Occipital lobe (tissue), 3 donors: ENCODE measurements at places on chromosomes 6 and 20. TPM values are rescaled to one million over a fixed set of nuclear protein-coding genes. Genes with fewer than 3 reads are reported as not detected.

- DNase-seq = no peak
Measured at GRCh38 chr6:47654255-47654654, 44.1 kb upstream of the ADGRF4 start.

GRCh38 chr6:118335325-118335816 is 212.7 kb upstream of the PLN start:
- no peak for DNase-seq

- no peak for DNase-seq
Measured at GRCh38 chr6:148932208-148932607, 185.4 kb downstream of the UST start.

DNA sequence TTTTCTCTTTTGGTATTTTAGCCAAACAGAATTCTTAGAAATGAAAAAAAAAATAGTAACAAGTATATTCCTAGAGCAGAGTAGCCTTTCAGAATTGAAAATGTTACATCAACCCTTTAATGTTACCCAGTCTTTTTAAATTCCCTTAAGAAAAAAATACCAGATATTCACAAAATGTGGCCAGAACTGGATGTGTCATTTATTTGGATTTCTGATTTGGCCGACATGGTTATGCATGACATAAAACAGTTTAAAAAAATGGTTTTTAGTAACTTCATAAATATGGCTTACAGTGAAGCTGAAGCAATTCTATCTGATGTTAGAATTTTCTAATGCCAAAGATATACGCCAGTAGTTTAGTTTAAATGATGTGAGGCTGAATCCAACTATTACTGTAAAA is 112.0 kb downstream of the ATXN1 start:
- DNase-seq = no peak

DNA sequence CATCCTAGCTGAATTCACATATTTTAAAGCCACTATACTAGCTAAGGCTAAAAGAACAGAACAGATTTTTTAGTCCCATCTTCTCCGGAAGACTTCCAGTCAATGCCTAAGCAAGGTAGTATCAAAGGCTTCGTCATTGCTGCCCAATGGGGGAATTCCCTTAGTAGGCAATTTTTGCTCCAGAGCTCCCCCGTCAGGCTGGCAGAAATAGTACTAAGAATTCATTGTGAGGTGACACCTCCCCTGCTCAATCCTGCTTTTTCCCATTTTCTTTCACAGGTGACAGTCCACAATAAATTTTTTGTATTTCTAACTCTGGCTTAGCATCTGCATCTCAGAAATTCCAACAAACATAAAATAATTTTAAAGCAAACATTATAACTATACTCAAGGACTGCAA is 52.8 kb upstream of the SRSF6 start:
- DNase-seq = no peak

DNA sequence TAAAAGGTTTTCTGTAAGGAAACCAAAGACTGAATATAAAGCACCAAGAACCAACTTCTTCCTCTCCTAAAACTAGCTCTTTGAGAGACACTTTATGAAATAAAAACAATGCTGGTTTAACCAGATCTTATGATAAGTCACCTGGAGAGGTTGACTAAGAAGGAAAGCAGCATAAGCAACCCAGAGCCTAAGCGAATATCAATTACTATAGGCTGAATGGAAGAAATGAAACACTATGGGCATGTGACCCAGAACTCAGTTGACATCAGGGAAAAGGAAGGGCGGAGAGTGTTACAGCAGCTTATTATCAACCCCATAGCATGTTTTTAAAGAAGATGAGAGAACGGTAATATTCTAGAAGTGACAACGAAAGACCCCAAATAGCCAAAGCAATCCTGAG is 94.1 kb upstream of the STMND1 start:
- DNase-seq = no peak

DNA sequence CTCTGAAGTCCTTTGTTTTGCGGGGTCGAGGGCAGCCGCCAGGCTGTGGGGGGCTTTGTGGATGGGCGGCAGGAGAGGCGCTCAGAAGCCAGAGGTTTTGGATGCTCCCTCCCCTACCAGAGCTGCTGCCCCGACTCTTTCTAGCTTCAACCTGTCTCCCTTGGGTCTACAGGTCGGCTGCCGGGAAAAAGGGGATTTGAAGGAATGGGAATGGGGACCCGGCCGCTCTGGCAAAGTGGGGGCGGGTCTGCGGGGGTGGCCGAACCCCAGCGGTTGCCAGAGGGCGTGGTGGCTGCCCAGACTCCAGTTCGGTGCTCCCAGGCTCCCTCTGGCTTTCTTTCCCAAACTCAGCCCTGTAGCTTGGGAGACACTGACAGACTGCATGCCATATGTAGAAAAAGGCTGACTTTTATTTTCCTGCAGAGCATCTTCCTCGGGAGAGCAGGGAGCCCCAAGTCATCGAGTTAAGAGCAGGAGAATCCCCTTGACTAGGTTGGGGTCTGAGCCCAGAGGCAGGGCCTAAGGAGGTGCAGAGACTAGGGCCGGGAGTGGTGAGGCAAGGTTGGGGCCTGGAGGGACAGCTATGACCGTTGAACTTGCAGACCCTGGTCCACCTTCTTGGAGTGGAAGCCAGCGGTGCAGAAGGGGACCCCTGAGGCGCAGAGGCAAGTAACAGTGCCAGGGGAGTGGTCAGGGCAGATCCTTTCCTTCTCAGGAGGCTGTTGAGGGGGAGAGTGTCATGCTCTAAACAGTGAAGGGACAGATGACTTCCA is 1.4 kb upstream of the PPP1R18 start:
- DNase-seq = no peak

- DNase-seq = no peak
Measured at GRCh38 chr6:63750400-63750799, 114.8 kb downstream of the PHF3 start.

Gene SLC12A5
- 19.2 TPM for total RNA-seq

DNA sequence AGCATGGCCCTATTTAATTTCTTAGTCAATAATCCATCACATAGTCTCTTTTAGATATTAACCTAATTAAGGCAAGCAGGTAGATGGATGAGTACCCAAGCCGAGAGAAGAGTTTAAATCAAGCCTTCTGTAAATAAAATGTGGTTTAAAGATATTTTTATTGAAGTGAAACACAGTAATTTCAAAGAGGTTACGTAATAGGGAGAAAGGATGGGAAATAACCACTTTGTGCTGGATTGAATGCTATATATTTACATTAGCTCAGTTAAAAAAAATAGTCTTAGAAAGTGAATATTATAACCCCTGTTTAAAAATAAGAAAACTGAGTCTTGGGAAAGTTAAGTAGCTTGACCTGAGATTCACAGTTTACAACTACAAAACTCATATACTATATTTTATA is 37.0 kb upstream of the FOXO3 start:
- DNase-seq = no peak

Gene CASS4
- total RNA-seq = 0.16 TPM

DNA sequence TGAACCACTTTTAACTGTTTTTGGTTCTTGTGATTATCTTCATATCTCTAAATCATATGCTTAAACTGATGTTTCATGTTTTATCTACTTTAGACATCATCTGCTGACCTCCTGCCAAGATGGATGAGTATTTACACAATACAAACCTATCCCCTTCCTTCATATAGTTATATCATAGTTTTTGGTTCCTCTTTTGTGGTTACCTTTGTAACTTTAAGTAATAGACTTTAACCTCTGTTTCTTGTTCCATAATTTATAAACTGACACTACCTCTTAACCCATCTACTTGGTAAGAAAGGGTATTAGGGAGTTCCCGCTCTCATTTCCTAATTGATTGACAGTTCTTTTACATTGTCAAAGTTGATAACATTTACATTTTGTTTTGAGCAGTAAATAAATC is 11.9 kb downstream of the PCMT1 start:
- no peak for DNase-seq

Gene MOG
- not detected for total RNA-seq

DNA sequence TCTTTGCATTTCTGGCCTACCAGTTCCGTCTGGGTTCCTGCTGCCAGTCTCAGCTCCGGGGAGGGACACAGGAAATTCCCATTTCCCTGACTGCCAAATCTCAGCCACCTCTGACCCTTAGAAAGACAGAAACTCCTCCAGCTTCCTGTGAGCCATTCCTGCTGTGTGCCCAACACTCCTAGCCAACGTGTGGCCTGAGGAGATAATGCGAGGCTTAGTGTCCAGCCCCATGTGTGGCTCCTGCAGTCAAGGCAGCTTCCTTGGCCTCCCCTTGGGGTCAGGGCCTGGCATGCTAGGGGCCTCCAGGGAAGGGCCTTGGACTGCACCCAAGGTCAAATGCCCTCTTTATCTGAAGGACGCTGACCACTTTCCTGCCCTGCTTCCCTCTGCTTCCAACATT is 45.1 kb downstream of the MAFB start:
- no peak for DNase-seq

DNA sequence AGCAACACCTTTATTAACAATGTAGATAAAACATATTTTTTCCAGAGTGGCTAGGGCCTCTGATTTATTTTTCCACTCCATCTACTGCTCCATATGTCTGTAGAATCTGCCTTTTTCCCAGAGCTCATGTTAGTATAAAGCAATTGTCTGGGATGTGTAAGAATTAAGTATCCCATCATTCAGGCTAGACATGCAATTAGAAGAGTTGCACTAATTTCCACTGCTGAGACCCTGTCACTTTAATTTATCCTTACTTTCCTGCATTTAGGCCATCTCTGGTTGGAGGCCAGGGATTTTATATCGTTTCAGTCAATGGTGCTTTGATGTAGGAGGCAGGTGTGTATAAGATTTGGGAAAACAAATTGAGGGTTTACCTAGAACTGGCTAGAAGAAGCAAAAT is 286.1 kb upstream of the POU3F2 start:
- DNase-seq = no peak

GRCh38 chr6:149857541-149857940 is 6.6 kb downstream of the LRP11 start:
- DNase-seq = no peak

Gene HCRTR2
- total RNA-seq = 14.3 TPM

Gene PRDM13
- not detected for total RNA-seq

- DNase-seq = no peak
Measured at GRCh38 chr6:78832091-78832808, 35.1 kb upstream of the IRAK1BP1 start.

DNA sequence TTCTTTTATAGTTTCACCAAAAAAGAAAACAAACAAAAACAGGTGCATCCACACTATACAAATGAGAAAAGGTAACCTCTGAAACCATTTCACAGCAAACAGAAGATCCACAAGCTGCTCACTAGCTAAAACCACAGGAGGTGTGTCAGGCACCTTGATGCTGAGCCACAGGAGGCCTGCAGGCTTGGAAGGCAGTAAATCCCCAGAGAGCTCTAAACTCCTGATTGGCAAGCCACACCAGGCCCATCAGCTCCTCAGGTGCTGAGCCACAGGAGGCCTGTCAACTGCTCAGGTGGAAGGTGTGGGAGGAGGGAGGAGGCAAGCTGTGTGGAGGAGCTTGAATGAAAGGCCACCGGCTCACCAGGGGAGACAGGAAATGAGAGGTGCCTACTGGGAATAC is 273.0 kb downstream of the PKHD1 start:
- no peak for DNase-seq

Gene IL20RA
- 0.16 TPM for total RNA-seq

DNA sequence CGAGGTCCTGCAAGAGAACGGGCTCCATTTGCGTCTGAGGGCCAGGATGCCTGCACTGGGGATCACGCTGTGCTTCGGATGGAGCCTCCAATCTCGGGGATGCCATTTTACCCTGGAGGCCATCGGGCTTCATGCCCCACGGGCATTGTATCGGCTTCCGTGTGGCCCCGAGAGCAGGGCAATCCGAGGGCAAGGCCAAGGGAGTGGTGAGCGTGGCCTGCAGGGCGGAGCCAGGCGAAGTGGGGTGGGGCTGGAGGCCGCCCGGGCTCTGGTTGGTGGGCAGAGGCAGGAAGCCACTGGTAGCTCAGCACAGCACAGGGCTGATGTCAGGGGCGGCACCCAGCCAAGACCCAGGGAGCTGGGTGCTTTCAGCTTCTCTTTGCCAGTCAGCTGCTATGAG is 57.5 kb upstream of the BHLHE23 start:
- no peak for DNase-seq

- DNase-seq = no peak
Measured at GRCh38 chr6:122130026-122130348, 269.5 kb upstream of the HSF2 start.

DNA sequence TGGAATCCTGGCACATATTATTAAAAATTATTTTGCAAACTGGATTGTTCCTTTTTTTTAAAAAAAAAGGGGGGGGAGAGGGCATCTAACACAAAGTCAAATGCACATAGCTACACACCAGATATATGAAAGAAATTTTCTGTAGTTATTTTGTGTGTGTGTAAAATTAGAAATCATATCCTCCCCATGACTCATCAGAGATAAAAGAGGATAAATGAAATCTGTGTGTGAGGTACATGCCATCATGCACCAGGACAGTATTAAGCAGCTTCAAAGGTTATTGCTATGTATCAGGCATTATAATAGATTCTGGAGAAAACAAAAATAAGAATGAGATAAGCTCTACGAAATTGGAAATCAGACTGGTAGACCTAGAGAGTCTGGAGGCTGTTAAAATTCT is 5.2 kb downstream of the BTBD9 start:
- DNase-seq = no peak

GRCh38 chr6:163133017-163133416 is 281.5 kb upstream of the QKI start:
- no peak for DNase-seq

DNA sequence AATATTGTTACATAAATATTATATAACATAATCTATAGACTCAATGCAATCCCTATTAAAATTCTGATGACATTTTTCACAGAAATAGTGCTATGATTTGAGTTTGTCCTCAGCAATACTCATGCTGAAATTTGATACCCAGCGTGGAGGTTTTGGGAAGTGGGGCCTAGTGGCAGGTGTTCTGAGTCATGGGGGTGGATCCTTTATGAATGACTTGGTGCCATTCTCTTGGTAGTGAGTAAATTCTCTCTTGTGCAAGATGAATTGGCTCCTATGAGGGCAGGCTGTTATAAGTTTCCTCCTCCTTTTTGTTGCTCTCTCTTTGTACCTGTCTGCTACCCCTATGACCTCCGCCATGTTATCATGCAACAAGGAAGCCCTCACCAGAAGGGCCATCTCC is 65.8 kb downstream of the SHPRH start:
- DNase-seq = no peak
